ENCODE measurements at places on chromosomes 3 and 15.

DNA sequence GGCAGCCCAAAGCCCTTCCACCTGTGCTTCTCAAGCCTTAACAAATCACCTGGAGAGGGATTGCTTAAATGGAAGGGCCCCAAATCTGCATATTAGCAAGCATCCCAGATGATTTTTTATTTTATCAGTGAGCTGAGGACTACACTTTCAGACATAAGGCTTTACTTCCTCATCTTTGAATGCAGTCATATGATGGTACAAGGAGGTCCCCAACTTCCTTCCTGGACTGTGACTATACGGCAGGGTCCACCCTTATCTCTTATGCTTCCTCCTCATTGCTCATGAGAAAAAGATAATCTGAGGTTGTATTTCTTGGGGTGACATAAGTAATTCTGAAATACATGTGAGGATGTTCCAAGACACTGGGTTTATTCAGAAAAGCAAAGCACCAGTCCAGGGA, 13.7 kb upstream of the HEG1 start:
- DNase-seq: no peak

DNA sequence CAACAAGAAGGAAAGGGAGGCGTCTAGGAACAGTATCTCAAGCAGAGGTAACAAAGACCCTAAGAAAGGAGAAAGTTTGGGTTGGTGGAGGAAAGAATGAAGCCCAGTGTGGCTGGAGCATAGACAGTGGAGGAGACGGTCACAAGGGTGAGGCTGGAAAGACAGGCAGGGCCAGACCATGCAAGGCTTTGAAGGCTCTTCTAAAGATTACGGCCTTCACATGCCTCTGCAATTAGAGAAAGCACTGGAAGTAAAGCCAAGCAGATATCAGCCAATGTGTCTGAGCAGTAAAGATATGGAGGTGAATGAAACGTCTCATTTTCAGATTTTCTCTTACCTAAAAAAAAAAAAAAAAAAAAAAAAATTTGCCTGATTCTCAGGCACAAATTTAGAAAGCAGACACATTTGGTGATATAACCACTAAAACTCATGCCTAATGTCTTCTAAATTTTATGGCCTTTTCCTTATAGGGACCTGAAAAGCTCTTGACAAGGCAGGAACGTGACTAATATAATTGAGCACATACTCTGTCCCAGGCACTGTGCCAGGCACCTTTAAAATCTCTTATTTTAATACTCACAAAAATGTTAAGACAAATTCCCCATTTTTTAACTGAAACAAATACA, 184.1 kb downstream of the MECOM start:
- no peak for DNase-seq

DNA sequence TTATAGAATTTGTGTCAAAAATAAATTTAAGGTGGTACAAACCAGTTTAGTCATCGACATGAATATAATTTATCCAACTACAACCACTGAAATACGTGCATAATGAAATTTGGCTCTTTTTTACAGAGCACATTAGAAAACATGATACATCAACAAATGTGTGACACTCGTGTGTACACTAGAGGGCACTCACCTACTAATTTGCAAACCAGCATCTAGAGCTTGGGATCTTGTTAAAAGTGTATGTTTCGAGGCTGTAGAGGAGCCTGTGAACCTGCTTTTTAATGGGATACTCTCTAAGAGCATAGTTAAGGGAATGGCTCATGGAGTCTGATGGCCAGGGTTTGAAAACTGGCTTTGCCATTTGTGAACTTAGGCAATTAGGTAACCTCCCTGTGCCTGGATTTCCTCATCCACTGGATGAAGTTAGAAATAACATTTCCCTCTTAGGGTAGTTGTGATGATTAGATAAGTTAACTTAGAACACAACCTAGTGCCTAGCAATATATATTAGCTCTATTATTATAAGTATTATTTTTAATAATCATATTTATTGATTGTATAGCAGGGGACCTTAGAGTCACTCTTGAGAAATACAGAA, 8.8 kb upstream of the CPOX start:
- peak; percentile 50 for DNase-seq

GRCh38 chr3:13548696-13549622, at the start of gene FBLN2:
TSS of gene FBLN2 (plus strand) at chr3:13549125. CDS start at chr3:13570356, 21,231 bp downstream.
- no peak for DNase-seq

DNA sequence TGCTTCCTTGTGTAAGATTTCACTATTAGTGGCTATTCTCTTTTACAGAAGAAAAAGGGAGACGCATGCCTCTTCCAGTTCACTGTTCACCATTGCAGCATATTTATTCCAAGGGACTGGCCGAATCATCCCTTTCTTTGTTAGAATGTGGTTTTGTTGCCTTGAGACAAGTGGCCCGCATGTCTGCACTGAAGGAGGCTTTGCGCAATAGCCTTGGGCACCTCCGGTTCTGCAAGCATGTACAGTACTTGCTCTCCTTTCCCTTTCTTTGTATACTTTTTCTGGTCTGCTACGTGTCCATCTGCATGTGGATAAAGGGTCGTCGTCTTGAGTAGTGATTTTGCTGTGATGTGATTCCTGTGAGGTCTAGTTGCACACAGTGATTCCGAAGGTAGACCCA, 43.0 kb downstream of the FLNB start:
- peak; percentile 74 for DNase-seq

- DNase-seq: peak; percentile 65
Measured at GRCh38 chr3:126616931-126617330, 38.0 kb downstream of the TXNRD3 start.

- DNase-seq: no peak
Measured at GRCh38 chr3:115089481-115089880, 57.6 kb downstream of the ZBTB20 start.

DNA sequence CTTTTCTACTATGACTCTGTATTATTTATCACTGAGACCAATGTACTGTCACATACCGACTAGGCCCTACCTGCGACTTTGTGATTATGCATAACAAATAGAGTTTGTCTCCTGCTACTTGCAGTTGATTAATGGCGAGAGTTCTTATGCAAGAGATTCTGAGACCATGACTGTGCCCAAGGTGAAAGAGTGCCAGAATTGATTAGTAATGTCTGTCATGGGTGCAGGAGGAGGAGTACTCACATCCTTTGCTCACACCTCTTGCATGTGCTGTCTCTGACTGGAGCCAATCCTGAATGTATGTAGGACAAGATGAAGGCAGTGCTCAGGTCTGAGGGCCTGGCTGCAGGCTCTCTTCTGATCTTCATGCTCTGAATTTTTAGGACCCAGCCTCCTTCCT, 260.7 kb downstream of the THSD4 start:
- DNase-seq: no peak

Data from NCI-H226 (cell line).